ENCODE measurements at places on chromosomes 16 and 17. TPM values are rescaled to one million over a fixed set of nuclear protein-coding genes. Genes with fewer than 3 reads are reported as not detected.

TIMM22 gene
- total RNA-seq: 18.5 TPM

RNF112 gene
- not detected for total RNA-seq

ADAP2 gene
- 9.7 TPM for total RNA-seq

MMP15 gene
- total RNA-seq: 78.7 TPM

FGF11 gene
- total RNA-seq: 1.5 TPM

HOXB8 gene
- 7.5 TPM for total RNA-seq

SHISA9 gene
- total RNA-seq: 32.8 TPM

OTOA gene
- total RNA-seq: 0.17 TPM

SRP68 gene
- 53.2 TPM for total RNA-seq

CHST5 gene
- total RNA-seq: not detected

C16orf86 gene
- 4.5 TPM for total RNA-seq

CCL5 gene
- total RNA-seq: not detected

CDK5RAP3 gene
- total RNA-seq: 95.1 TPM

CCDC154 gene
- total RNA-seq: 0.08 TPM

GLG1 gene
- total RNA-seq: 110 TPM

FBXW10 gene
- not detected for total RNA-seq

TBC1D3 gene
- total RNA-seq: not detected

NOMO2 gene
- 136 TPM for total RNA-seq

GRIN2A gene
- total RNA-seq: under 0.01 TPM

EPOP gene
- total RNA-seq: 6.4 TPM

CES4A gene
- 2.3 TPM for total RNA-seq

LLGL2 gene
- total RNA-seq: 61.8 TPM

KRT33A gene
- not detected for total RNA-seq

TMIGD1 gene
- not detected for total RNA-seq

TEX14 gene
- total RNA-seq: 0.07 TPM

ST6GALNAC1 gene
- total RNA-seq: not detected

SLC6A4 gene
- total RNA-seq: not detected

NLE1 gene
- total RNA-seq: 19.3 TPM

CCL22 gene
- not detected for total RNA-seq

RETREG3 gene
- 64.9 TPM for total RNA-seq

TBC1D3D gene
- not detected for total RNA-seq

SLC12A3 gene
- total RNA-seq: 0.08 TPM

CD300LG gene
- not detected for total RNA-seq

CDRT15L2 gene
- total RNA-seq: not detected

UBALD2 gene
- 33.8 TPM for total RNA-seq

PTGES3L gene
- total RNA-seq: 1.6 TPM

SPATA20 gene
- total RNA-seq: 58.9 TPM

CSH2 gene
- not detected for total RNA-seq

Data from kidney epithelial cell (primary cell).